Activated CD4-positive, alpha-beta T cell treated with anti-CD3 and anti-CD28 coated beads, Interleukin-2, amount 50 U/mL, for 24 hours (primary cell): ENCODE measurements at places on chromosomes 6 and 20.

DNA sequence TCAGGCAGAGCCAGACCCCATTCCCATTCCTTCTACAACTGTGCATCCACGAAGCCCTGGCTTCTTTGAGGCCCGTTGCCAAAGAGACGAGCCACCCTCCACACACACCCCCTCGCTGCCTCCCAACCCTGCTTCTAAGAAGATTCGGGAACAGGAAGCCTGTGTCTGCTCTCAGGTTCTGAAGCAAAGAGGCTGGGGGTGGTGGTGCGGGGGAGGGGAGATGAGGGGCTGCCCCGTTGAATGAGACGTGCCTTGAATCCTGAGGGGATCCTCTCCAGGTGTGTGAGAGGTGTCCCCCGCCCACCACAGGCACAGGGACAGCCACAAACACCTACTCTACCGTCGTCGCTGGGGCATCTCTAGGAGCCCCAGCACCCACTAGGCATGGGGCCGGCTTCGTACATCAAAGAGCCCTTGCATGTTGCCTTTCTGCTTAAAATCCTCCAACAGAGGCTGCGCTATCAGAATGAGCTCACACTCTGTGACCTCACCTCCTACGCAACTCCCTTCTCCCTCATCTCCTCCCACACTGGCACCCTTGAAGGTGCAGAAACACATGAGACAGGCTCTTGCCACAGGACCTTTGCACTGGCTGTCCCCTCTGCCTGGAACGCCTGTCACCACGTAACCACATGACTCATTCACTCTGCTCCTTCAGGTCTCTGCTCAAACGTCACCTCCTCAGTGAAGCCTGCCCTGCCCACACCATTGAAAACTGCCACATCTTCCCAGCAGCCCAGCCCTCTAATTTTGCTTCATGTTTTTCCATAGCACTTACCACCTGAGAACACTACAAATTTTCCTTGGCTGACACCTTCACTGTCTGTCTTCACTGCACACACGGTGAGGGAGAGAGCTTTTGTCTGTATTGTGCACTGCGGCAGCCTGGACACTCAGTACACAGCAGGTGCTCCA, 58.5 kb downstream of the PREX1 start:
- DNase-seq = peak; percentile 87

- DNase-seq = no peak
Measured at GRCh38 chr6:67331304-67331703, 1303.8 kb upstream of the ADGRB3 start.

DNA sequence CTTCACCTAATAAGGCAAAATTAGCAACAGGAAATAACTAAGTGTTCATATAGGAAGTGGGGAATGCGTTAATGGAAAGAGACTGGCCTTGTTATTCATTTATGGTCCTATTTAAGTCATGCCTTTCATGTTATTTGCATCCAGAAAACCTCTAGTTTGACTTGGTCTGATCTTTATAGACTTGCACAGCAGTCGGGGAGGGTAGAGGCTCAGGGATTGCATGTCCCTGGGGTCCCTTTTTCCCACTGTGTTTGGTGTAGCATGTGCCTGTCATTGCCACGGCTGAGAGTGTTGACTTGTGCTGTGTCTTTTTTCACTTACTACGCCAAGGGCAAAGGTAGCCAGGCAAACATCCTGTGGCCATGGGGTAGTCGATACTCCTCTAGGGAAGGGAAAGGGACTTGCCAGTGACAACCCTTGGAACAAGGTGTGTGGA, 105.4 kb upstream of the RIN2 start:
- DNase-seq = no peak

DNA sequence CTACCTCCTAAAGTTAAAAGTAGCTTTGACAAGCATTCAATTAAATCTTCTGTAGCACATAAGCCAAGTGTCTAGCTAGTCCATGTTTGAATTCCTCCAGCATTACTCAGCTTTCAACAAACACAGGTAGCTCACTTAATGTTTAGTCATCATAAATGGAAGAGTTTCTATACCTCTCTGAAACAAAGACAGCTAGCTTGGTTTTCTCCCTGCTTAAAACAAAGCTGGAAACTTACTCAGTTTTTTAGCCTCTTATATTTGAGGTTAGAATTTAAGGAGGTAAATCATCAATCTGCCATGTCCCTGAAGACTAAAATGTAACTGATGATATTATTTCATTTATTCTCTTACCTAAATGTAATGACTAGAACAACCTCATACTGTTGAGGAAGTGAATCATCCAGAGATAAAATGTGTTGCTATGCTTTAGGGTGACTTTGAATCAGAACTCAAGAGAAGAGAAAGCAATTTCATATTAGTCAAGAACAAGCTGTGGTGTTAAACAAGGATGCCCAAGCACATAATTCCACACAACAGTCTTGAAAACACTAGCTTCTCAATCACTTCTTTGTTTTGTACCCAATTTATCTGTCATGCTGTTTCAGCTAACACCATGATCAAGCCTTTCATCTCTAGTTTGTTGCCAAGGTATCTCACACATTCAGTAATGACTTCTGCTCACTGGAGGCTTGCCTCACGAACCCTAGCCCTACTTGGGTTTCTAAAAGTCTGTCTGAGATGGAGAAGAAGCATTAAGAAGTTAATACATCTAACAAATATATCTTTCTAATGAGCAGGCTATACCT, 251.9 kb downstream of the EPM2A start:
- no peak for DNase-seq

DNA sequence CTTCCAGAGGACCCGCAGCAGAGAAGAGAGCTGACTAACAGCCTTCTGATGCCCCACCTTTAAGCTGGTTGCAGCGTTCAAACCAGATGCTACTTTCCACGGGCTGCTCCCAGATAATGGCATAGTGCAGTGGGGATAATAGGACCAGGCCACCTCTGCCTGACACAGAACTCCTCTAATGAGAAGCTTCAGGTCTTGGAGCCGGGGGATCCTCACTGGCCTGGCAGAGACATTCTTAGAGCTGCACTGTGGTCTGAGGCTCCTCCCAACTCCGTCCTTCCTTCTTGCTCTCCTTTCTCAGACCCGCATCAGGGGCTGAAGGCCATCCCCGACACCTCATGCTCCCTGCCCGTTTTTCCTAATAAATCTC, 206.6 kb upstream of the MARCKS start:
- no peak for DNase-seq

DNA sequence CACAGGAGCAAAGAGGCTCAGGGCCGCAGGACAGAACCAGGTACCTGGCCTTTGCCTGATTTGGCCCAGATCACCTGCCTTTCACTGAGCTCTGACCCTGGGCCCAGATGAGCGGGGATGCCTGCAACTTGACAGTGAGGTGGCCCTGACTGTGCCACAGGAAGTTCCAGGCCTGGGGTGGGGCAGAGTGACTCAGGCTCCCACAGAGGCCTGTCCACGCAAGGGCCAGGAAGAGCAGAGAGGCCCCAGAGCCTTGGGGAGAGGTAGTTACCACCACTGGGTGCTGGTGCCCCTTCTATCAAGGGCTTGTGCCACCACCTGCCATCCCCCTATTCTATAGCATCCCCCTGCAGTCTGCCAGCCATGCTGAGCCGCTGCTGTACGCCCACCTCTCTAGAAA, 4.1 kb upstream of the NOL4L start:
- DNase-seq = no peak

DNA sequence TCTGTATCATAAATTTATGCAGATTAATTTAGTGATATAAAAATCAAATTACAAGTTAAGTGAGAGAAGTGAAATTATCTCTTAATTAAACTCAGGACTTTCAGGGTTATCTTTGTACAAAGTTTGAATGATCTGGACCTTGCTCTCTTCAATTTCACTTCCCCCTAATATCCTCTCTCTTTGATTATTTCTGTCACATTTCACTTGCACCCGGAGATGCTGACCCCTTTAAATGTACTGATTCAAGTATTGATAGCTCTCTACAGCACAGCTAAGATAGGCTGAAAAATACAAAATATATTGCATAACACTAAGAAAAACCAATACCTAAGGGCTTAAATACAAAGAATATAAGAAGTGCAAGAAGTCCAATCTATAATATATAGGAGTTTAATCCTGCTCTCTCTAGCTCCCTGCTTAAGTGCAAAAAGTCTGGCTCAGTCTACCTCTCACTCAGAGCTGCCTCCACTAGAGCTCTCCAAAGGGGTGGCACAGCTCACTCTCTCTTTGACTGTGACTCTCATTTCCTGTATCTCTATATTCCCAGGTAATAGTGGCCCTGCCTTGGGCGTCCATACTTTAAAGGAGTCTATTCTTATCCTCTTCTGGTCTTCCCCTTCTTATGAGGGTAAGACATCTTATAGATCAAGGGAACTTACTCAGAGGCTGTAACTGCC, 588.4 kb downstream of the RFPL4B start:
- DNase-seq = no peak

GRCh38 chr6:17820055-17820454, 113.3 kb upstream of the NUP153 start:
- no peak for DNase-seq

DNA sequence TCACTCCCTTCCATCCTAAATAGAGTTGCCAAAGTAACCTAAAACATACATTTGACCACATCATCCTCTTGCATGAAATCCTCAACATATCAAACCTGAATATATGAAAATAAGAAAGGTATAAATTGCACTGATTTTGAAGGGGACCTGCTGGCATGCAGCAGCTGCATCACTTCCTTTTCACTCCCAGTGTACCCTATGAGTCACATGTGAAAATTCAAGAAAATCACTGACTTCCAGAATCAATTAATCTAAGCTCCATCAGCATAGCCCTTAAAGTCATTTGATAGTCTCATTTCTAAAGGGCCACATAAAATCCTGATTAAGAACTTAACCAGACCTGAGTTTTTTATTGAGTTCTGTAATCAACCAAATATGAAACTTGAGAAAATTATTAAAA, 24.3 kb downstream of the SNX14 start:
- DNase-seq = no peak

DNA sequence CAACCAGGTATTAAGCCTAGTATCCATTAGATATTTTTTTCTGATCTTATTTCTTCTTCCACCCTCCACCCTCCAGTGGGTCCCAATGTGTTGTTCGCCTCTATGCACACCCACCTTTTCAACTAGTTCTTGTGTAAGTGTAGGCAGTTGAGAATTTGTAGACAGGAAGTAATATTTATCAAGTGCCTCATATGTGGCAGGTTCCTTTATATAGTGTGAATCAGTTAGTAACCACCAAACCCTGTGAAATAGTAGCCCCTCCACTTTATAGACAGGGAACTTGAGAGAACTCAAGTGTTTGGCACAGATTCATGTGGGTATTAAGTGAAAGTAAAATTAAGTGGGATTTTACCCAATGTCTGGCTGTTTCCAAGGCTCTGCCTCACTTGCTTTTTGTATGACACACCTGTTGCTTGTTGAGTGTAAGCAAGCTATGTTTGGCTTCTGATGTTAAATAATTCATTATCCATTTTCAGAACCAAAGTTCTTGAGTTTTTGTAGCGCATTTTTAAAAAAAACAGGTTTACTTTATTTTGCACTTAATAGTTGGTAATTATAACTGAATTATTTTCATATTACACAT, 24.8 kb downstream of the AFDN start:
- DNase-seq = no peak

- DNase-seq = no peak
Measured at GRCh38 chr6:129493354-129493902, 216.5 kb downstream of the ARHGAP18 start.

GRCh38 chr20:38514185-38514584, 41.5 kb downstream of the RALGAPB start:
- no peak for DNase-seq

DNA sequence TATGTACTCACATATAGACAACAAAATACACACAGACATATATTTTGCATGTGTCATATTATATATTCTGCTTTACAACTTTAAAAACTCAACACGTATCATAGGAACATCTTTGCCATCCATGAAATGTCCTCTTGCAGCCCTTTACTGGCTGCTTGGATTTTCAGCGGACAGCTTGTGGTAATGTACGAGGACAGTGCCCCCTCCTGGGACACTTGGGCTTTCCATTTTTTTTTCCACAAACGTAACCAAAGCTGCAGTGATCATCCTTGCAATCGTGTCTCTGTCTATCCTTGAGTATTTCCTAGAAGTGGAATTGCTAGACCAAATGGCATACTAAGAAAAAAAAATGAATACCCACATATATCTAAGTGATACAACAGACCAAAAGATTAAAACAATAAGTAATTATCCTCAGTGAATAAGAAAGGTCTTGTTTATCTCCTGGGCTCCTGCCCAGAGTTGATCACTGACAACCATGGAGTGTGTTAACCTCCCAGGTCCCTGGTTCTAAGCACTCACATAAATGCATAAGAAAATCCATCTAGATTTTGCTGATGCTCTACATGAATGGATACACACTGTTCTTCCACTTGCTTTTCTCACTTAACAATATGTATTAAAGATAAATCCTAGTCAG, 18.1 kb downstream of the BPI start:
- DNase-seq = no peak

DNA sequence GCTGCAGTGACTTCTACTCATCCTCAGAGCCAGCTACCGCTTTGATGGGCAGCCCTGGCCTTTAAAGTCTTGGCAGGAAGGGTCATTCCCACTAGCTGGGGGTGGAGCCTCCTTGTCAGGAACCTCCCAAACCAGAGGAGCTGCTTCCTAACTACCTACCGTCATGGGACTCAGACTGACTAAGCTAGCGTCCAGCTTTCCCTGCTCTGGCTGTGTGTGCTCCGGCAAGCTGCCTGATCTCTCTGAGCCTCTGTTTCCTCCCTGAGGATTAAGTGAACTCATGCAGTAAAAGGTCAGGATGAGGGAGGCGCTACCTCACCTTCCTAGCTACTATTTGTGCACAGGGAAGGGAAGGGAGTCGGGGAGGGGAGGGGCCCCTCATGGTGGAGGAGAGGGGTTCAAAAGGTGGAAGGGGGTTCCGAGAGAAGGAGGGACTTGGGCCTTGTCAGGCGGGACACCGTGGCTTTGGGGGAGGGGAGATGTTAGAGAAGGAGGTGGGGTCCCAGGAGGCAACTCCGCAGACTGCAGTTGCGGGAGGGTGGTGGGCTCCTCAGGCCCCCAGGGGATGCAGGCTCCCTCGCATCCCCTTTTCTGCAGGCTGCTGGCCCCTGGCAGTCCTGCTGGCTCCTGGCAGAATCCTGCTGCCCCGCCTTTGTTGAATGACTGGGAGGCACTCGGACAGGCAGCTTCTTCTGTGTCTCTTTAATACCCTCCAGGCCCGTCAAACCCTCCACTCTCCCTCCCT, 9.8 kb downstream of the DUSP15 start:
- DNase-seq = no peak

GRCh38 chr20:14777591-14777990, 440.2 kb upstream of the FLRT3 start:
- DNase-seq = no peak
